Stimulated activated CD8-positive, alpha-beta memory T cell treated with anti-CD3 and anti-CD28 coated beads, Interleukin-7, amount 100 ng/mL, for 48 hours (primary cell): ENCODE measurements at places on chromosomes 4 and X.
A peak's percentile ranks its signal among the peaks of the same experiment; 100 is the strongest.

- DNase-seq, result no peak
Observed at GRCh38 chr4:140926672-140927071, 170.5 kb upstream of the TBC1D9 start.

- no peak for DNase-seq
Observed at GRCh38 chr4:61723492-61723891, 523.4 kb downstream of the ADGRL3 start.

- DNase-seq, result no peak
Observed at GRCh38 chrX:10221651-10222050, 64.9 kb downstream of the CLCN4 start.

- DNase-seq, result no peak
Observed at GRCh38 chrX:1686642-1687041, 71.8 kb downstream of the ASMT start.

DNA sequence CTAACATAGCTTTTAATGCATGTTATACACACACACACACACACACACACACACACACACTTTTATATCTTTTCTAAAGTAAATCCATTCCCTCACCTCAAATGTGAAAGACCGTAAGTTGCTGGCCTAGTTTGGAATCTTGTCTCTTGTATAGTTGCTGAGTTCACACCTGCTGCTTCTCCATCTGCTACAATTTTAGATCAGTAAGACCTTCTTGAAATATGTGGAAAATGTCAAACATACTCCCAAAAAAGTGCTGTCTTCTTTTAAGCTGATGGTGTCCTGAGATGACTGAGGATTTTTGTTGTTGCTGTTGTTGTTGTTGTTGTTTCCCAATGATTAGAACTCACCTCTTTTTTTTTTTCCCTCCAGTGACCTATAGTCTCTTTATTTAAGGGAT lies 121.3 kb downstream of the SNCA start:
- DNase-seq, result no peak

GRCh38 chrX:109831326-109831985 lies 98.4 kb upstream of the ACSL4 start:
- no peak for DNase-seq

DNA sequence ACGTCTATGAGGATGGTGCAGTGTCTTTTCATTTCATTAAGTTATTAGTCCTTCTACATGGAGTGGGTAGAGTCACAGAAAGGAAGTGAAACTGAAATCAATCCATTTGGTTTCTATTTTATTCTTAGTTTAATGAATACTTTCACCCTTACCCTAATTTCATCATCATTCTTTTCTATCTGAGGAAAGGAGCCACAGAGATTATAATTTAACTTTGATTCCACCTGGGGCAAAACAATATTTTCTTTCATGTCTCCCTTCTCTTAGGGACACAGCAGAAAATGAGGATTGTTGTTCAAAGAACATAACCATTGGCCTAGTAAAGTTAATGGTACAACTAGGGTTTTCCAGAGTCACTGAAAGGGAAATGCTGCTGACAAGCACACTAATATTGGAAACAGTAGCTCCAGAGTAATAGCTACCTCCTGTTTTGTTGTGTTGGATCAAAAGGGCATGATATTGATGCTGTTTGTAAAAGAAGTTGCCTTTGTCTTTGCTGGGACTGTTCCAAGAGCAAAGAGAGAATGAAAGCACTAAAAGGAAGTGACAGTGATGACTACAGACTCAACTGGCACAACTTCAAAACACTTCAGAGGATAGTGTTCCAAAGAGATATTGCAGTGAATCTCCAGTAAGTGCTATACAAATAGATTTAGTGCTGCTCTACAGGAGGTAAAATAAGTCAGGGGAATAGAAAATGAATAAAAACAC lies 247.1 kb upstream of the PITX2 start:
- DNase-seq, result no peak

GRCh38 chr4:47474799-47475198 lies 10.3 kb upstream of the ATP10D start:
- DNase-seq, result no peak

DNA sequence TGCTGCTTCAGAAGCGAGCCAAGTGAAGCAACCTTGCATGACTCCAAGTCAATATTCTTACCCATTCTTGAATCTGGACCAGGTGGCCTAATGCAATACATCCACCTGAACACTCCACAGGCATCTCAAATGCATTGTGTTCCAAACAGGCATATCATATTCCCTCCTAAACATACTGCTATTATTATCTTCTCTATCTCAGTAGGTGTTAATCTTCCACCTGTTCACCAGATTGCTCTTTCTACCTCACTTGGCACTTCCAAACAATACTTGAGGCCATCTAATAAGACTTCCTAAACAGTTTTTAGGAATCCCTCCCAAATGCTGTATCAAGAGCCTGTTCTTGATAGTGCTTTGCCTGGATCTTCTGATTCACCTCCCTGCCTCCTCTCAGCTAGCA lies 90.7 kb downstream of the GPRIN3 start:
- no peak for DNase-seq

- no peak for DNase-seq
Observed at GRCh38 chr4:118752551-118752950, 67.4 kb downstream of the METTL14 start.

DNA sequence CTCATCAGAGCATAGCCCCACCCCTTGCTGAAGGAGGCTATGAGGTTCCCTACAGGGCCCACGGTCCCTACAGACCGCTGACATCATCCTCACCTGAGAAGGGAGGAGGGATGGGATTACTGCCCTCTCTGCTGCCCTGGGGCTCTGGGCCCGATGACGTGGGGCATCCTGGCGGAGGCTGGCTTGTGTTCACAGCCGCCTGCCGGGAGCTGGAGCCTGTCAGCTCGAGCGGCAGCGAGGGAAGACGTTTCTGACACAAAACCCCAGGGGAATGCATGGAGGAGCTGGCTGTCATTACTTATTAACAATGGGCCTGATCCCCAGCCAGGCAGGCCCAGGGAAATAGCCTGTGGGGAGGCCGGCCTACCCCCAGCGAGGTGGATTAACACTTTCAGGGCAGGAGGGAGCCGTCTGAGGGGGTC lies 106.6 kb upstream of the ATP6AP2 start:
- no peak for DNase-seq

DNA sequence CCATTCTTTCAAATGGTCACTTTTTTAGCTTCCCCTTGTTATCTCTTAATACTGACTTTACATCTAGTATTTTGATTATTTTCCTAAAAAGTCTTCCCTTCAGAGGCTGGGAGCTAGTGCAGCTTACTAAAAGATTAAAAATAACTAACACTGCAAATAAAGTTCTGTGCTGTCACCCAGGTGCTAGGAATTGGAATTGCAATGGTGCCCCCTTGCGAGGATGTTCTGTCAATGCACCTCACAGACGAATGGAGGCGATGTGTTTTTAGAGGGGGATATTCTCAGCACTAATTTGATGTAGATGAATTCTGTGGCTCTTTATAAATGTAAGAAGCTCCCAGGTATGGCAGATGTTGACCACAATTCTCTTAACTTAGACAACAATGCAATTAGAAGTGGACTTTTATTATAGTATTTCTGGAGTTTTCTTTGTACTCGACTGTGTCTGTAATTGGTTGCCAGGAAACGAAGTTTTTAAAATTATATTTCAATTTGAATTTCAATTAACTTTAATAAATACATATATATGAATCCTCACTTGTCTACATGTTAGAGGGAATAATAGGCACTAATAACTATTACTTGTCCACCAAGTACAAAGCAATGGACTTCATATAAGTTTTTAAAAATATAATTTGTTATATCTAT lies 22.0 kb upstream of the SMIM31 start:
- DNase-seq, result peak; percentile 5

GRCh38 chrX:154308108-154308946 lies 12.7 kb downstream of the TKTL1 start:
- DNase-seq, result peak; percentile 37
